ENCODE measurements at places on chromosomes 16 and 17.
A peak's percentile ranks its signal among the peaks of the same experiment; 100 is the strongest.

DNA sequence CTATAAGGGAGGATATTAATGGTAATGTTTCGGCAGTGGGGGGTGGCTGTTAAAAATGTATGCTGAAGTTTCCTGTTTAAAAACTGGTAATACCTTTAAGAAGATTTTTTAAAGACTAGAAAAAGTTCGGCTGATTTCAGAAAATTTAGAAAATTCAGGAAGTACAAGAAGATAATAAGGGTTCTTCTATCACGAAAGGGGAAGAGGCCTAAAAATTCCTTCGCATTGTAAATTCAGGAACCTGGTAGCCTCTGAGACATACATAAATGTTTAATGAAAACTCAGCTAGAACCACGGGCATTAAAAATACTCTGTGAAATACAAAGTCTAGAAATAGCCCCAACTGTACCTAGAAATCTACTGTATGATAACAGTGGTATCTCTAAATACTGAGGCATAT, 181.2 kb downstream of the PARN start:
- DNase-seq = no peak

DNA sequence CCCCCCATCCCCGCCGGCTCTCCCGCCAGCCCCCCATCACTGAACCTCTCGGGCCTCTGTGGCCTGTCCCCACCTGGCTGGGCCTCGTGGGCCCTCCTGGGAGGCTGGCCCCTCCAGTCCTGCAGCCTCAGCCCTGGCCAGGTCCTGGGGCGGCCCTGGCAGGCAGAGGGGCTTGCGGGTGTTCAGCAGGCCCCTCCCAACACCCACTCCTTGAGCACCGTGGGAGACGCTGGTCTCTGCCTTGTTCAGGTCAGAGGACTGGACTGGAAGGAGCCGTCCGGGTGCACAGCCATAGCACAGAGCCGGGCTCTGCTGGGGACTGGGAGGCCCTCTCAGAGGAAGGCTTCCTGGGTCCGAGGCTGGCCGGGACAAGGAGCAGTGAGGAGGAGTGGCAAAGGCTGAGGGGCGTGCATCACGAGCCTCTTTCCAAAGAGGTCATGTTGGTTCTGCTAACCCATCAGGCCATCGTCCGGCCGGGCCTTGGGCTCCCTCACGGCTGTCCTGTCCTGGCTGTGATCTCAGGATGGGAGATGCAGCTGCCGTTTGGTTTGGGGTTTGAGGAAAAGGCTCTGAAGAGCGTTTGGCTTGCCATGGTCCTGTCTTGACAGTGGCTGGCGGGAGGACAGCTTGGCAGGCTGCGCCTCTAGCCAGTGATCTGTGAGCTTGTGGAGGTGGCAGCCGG, 6.3 kb upstream of the PABPN1L start:
- no peak for DNase-seq

DNA sequence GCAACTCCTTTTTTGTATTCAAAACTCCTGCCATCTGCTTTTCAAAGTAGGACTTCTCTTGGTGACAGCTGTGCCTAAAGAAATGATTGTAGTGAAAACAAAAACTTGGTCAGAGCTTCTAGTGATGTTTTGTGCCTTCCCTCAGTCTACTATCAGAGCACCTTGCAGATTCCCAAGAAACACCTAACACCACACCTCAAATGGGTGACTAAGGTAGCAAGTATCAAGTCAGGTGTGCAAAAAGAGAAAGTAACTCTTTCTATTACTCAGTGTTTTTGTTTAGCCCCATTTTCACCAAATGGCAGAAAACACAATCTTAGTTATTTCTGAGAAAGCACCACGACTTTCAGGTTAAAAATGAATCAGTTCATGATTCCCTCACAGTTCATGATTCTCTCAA, 2.0 kb upstream of the PMFBP1 start:
- DNase-seq = no peak

- peak; percentile 88 for DNase-seq
These were observed 46.2 kb downstream of the TUBD1 start for GRCh38 chr17:59846394-59847165.

DNA sequence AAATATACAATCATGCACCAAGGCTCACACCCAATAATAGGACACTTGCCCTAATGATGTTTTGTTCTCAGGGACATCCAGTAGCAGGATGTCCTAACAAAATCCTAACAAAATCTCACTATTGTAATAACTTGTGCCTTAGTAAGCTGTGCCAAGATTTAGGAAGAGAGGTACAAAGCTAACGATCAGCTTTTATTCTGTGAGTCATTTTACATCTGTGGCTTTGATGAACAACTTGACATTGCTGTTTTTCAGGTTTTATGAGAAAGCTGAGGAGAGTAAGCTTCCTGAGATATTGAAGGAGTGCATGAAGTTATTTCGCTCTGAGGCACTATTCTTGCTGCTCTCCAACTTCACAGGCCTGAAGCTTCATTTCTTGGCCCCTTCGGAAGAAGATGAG, 18.9 kb downstream of the OGFOD1 start:
- DNase-seq = no peak

- peak; percentile 10 for DNase-seq
These were observed 926 bp downstream of the MYH10 start for GRCh38 chr17:8629371-8630226.

- no peak for DNase-seq
These were observed 286.7 kb downstream of the IRX3 start for GRCh38 chr16:53999841-54000240.
